Kidney capillary endothelial cell (primary cell): ENCODE measurements at places on chromosomes 2 and 18.
A peak's percentile ranks its signal among the peaks of the same experiment; 100 is the strongest.

DNA sequence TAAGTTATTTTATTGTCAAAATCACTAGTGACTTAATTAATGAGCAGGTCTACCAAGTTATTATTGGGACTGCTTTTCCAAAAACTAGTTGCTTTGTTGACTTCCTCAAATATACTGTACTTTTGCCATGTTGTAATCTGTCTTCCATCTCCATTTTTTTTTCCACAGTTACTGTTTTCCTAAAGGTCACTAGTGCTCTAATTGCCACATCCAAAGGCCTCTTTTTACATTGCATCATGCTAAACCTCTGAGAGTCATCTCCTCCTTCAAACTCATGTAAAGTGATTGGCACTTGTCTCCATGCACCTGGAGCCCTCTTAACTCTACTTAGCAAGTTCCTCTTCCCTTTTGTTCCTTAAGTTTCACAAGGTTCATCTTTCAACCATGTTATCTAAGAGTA is 11.8 kb downstream of the PMAIP1 start:
- DNase-seq, result no peak

- no peak for DNase-seq
Measured at GRCh38 chr2:56021136-56021474, 97.5 kb upstream of the EFEMP1 start.

GRCh38 chr2:160575368-160575767 is 81.8 kb upstream of the RBMS1 start:
- no peak for DNase-seq

DNA sequence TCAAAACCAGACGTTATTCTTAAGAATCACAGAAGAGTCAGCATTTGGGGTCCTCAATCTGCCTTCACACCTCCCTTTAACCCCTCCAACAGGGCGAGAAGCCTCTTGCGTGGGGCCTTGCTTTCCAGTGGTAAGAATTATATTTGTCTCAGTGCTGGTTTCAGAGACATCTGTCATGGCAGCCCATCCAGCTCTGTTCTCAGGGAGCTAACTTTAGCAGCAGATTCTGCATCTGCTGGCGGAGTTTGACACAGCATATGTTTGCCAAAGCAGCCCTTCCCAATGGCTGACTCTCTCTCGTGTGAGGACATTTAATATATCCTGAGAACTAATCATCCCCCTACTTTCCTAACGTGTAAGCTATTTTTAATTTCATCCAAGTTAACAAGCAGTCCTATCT is 91.5 kb upstream of the BCL11A start:
- DNase-seq, result no peak

GRCh38 chr2:23002234-23002633 is 382.7 kb upstream of the KLHL29 start:
- no peak for DNase-seq

DNA sequence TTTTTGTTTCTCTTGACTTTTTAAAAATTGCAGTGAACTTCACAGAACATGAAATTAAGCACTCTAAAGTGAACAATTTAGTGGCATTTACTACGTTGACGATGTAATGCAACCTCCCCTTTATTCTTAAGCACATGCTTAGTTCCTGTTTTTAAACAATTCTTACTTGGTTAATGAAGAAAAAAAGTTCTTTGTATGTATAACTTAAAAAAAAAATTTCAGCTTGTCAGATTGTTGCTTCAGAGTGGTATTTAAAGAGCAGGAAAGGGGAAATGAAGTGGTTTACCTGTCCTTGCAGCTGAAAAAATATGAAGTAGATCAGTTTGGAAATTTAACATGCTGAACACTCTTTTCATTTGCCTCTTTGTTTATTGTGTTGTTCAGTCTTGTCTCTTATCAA is 95.7 kb upstream of the RASGRP3 start:
- no peak for DNase-seq

DNA sequence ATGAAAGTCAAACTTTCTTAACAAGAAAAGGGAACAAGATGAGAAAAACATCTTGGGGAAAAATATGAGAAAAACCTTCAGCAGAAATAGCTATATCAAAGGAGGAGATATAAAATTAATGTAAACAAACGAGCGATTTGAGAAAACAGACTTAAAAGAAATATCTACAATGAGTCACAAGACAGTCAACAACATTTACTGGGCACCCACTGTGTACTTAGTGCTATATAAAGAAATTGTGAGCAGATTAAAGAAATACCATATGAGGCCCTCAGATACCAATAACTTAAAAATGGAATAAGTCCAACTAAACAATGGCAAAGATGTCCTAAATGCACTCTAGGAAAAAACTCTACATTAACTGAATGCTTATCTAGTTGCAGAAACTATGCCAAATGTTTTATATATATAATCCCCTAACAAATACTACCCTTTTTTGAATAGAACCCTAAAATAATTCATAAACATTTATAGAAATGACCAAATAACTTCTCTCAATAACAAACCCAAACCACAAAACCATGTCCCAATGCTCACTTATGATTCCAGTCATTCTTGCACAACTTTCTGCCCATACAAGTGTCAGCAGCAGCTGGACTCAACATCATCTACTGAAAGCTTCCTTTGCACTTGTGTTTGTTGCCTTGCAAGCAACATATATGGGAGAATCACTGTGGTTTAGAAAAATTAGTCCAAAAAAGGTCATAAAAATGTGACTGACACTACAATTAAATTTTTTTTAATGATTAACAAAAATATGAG is 83.5 kb downstream of the COBLL1 start:
- no peak for DNase-seq

DNA sequence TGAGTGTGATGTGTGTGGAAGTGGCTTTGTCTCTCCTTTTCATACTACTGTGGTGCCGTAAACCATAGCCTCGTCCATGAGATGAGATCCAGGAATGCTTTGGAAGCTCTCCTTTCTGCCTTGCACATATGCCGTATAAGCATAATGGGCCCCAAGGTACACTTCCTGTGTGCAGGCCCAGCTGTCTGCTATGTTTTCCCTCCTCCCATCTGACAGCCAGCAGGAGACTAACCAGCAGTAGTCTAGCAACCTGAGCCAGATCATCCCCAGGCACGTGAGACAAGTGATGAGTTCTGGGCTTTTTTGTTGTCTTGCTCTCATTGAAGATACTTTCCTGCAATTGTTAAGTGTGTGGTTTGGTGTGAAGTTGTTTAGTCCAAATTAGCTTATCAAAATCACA is 555.5 kb upstream of the LRRTM4 start:
- no peak for DNase-seq

DNA sequence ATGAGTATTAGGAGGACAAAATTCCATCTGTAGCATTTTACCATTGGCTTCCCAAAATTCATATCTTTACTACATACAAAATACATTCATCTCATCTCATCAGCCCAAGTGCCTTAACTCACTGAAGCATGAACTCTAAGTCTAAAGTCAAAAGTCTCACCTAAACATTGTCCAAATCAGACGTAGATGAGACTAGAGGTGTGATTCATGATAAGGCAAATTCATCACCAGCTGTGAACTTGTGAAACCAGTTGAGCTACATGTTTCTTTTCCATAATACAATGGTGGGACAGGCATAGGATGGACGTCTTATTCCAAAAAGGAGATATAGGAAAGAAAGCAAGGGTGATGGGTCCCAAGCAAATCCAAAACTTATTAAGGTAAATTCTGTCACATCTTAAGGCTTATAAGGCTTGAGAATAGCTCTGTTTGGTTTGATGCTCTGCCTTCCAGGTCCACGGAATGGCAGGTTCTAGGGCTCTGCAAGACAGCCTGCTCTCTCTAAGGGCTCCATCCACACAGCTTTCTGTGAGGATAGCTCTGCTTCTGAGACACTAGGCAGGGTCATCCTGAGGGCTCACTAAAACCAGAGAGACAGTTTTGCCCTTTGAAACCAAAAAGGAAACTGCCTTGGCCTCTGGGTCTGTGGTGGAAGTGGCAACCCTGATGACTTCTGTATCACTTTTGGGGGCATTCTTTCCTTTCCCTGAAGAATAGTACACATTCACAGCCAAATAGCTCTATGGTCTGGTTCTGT is 9.6 kb downstream of the IFIH1 start:
- no peak for DNase-seq

GRCh38 chr2:236977063-236977851 is 108.4 kb upstream of the COPS8 start:
- DNase-seq, result no peak

GRCh38 chr18:62900132-62900883 is 185.0 kb downstream of the PHLPP1 start:
- no peak for DNase-seq

- DNase-seq, result peak; percentile 75
Measured at GRCh38 chr2:188798159-188798558, 176.0 kb upstream of the COL3A1 start.

GRCh38 chr2:10557506-10558265 is 109.6 kb upstream of the ODC1 start:
- no peak for DNase-seq

DNA sequence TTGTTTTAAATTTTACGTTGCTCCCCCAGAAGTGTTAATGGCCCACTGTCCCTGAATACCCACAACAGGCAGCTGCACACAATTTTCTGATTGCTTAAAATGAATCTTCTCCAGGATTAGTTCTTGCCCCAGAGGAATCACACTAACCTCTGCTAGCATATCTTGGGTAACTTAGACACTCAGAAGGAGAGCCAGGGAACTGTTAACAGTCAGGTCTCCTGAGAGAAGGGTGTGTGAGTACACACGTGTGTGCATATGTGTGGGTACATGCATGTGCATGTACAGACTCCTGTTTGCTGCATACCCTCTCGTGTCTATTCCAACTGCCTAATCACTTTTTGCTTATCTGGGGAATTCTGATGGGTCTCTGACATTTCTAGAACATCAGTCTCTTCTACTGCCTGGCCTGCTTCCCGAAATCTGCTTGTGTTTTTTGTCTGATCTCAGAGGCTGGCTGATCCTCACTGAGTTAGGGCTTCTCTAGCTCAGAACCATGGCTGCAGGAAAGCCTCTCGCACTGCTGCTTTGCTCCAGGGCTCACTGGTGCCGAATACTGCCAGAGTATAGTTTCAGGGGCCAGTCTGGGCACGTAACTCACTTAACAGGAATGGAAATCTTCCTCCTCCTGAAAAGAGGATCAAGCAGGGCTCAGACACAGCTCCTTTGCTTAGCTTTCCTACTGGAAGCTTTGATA is 62.8 kb downstream of the PRELID3A start:
- no peak for DNase-seq
